ENCODE measurements at places on chromosomes 3 and 15.

- DNase-seq: no peak
Observed at GRCh38 chr15:72338617-72339321, 18.8 kb upstream of the CELF6 start.

DNA sequence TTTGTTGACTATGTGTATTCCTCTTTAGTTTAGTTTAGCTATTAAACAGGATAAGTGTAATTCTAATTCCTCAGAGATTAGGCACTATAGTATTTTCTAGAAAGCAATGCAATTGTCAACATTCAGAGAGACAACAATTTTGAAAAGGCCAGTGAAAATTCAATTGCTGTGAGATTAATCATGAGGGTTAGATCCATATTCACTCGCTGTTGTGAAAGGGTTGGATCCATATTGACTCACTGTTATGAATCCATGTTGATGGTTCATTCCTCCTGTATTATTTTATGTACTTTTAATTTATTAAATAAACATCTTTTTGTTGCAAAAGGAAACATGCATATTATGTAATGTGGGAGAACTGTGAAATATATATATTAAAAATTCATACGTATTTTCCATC, 641 bp downstream of the TRAT1 start:
- DNase-seq: no peak

DNA sequence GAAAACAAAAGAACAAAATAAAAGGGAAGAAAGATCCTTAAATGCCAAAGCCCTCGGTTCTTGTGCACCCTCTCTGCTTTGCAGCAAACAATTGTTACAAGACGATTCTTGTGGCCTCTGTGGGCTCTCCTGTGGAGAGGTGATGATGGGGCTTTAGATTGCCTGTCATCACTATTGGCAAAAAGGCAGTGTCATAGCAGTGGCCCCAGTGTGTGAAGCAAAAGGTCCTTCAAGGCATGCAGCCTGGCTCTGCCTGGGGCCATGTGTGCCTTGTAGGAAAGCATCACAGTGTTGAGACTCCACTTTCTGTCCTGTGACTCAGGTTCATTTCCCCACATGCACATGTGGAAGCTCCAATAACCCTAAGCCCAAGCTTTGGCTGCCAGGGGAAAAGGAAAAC, 43.7 kb downstream of the POC1A start:
- DNase-seq: no peak

DNA sequence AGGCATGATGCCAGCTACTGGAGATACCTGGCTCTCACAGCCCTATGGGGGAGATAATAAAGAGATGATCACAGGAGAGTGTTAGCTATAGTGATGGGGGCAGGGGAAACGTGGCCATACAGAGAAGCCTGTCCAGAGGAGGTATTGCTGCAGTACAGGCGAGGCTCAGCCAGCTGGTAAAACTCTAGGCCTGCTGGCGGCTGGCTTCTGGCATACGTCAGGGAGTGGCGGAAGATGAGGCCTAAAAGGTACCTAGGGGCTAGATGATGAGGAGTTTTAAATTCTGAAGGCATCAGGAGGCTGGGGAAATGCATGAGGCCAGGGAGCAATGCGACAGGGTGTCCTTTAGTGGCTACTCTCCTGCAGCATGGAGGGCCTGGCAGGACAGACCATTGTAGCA, 110.7 kb downstream of the EEFSEC start:
- DNase-seq: no peak

DNA sequence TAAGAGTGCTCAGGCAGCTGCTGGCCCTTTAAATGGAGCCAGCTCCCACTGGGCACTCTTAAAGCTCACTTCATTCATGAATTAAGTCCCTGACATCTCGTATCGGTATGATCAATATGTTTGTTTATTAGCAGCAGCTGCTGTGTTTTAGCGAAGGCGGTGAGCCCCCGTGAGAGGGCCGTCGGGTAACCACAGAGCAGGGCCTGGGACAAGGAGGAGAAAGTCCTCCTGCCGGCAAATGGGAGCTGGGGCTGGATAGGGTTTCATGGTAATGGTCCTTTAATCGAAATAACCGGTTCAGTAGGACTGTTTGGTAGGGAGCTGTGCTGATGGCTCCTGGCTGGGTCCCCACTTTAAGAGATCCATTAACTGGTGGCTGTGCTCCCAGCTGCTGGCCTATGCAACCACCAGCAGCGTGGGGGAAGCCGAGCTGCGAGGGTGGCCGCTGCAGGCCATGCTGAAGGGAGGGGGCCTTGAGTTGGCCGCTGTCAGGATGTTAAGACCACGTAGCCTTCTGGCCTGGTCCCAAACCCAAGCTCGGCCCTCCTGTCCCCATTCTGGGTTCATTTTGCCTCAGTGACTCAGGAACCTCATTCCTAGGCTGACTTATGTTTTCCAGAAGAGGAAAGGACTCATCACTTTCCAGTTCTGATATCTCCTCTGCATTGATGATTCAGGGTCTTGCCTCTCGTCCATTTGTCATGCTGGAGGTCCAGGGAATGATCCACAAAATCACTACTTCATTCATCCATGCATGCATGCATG, 67.6 kb upstream of the NTRK3 start:
- no peak for DNase-seq

- DNase-seq: no peak
Observed at GRCh38 chr3:159126261-159127020, 324.6 kb downstream of the MFSD1 start.

DNA sequence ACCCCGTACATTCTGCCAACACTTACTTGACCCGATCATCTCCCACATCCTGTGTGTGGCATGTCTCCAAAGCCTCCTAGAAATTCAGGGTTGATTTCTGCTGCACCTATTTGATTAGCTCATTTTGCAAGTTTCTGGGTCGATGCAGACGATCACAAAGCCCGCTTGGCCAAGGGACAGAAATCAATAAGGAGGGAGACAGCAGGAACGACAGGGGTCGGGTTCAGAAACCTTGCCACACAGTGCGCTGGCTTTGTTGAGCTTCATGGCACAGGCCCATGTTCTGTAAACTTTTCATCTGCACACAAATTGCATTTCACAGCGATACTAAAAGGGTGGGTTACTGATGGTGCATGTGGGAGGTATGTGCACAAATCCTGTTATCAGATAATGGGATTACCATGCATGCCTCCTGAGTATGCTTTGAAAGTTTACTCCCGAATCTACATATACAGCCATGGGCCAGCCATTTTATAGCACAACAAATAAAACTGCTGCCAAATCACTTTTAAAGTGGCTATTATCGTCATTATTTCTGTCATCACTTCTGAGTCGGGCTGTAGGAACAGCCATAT, 95.9 kb upstream of the ATP11B start:
- DNase-seq: no peak

GRCh38 chr15:70281811-70282307, 184.1 kb upstream of the TLE3 start:
- DNase-seq: no peak

DNA sequence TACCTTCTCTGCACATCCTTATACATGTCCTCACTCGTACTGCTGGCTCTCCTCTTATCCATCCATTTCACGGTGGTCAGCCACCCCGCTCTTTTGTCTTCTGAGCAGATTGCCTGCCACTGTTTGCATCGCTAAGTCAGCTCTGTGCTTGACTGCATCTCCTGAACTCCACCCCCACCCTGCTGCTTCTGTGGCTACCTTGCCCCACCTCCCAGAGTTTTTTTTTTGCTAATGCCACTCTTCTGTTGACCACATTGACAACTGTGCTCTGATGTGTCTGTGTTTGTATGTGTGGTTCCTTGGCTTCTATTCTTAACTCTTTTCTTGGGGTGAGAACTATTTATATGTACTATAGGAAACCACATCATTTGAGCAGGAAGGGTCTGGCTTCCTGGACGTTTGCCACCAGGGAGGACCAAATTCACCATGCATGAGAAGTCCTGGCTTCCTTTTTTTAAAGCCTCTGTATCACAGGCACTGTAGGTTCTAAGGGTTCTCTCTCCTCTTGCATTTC, 12.8 kb upstream of the MTMR10 start:
- no peak for DNase-seq

- no peak for DNase-seq
Observed at GRCh38 chr3:174020156-174020555, 622.6 kb downstream of the NLGN1 start.

GRCh38 chr3:149180057-149180573, 41.5 kb downstream of the CP start:
- DNase-seq: peak; percentile 4

- no peak for DNase-seq
Observed at GRCh38 chr3:140898340-140899180, 43.1 kb upstream of the SLC25A36 start.

DNA sequence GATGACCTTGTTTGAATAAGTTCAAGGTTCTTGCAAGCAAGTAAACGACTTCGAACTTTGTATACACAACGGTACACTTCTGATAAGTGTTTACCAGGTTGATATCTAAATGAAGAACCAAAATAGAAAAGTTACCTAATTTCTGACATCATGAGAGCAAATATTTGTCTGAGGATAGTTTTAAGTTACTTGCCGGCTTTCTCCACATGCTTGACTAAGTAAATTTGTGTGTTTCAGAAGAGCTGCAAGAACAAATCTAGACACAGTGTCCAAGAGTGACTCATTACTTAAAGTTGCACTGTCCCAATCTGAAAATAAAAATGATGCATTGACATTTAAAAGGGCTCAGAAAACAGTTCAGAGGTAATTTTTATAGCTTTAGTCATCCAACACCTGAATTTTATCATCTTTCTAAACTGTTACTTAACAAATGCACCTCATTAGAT, 115.1 kb downstream of the HERC1 start:
- DNase-seq: no peak

DNA sequence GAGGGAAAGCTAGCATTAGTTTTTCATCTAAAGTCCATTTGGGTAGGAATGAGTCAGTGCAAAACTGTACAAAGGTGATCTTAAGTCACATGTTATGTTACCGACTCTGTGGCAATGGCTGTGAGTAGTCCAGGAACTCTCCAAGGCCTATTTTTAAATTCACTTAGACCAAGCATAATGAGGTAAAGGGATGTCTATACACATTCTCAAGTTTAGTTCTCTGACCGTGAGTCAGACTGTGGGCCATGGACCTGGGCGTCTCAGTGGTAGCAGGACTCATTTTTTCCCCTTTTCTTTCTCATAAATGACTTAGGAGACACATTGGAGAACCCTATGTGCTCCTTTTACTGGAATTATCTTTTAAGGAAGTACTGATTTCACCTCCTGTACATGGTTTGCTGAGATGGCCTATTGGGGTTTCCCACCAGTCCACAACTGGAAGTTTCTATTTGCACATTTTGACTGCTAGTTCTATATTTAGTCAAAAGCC, 488.7 kb upstream of the TPRG1 start:
- DNase-seq: no peak

- DNase-seq: no peak
Observed at GRCh38 chr15:67147396-67147949, 82.1 kb downstream of the SMAD3 start.

DNA sequence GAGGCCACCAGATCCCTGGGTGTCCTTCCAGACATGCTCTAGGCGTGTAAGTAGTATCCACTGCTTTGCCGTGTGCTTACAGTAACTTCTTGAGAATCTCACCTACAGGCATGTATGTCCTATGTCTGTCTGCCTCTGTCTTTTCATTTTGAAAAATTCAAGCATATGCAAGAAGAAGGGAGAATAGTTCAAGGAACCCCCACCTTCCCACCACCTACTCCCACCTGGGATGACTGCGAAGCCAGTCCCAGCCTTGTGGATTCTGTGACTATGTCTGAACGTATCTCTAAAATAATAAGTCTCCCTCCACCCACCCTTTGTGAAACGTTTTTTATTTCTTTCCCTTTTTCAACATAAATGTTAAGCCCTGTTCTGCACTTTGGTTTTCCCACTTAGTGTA, 15.0 kb downstream of the CHST13 start:
- DNase-seq: no peak

- no peak for DNase-seq
Observed at GRCh38 chr3:194132465-194133286, 3.3 kb upstream of the HES1 start.

GRCh38 chr3:43175541-43175940, 69.7 kb upstream of the POMGNT2 start:
- no peak for DNase-seq

DNA sequence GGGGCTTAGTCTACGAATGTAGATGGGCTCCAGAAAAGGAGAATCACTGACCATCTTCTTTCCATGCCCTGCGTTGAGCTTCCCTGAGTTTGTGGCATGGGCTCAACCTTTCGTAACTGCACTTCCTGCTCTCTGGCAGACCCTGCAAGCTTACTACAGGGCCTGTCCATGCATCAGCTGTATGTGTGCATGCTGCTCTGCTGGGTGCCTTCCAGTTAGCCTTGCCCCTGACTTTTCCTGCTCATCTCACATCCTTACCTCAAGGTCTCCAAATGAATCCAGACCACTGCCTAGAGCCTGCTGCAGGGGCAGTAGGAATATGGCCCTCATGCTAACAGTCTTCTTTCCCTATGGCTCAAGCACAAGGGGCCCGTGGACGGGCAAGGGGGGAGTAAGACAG, 2.0 kb upstream of the TF start:
- DNase-seq: no peak

GRCh38 chr3:83426300-83426699, 1532.5 kb upstream of the CADM2 start:
- DNase-seq: no peak

DNA sequence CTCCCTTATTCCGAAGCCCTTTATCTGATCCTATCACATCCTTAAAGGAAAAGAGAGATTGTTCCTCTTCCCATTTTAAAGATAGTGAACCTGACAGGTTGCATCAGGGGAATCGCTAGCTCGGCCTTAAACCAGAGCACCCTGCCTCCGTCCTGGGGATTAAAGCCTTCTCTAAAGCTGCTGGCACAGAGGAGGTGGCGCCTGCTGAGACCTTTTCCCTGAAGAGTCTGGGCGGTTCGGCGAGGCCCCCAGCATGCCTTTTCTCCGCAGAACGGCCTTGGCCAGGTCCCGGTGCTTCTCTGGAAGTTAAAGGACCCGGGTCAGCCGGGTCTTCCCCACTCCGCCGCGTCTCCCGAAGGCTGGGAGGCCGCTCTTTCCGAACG, 593 bp downstream of the FAM219B start:
- DNase-seq: peak; percentile 35

DNA sequence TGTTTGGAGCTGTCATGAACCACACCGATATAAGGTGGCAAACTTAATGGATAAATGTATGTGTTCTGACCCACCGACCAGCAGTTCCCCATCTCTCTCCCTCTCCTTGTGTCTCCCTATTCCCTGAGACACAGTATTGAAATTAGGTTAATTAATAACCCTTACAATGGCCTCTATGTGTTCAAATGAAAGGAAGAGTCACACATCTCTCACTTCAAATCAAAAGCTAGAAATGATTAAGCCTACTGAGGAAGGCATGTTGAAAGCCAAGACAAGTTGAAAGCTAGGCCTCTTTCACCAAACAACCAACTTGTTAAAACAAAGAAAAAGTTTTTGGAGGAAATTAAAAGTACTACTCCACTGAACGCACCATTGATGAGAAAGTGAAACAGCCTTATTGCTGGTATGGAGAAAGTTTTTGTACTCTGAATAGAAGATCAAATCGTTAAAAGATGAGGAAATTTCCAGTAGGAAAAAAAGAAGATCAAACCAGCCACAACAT, 15.0 kb downstream of the ATR start:
- no peak for DNase-seq

DNA sequence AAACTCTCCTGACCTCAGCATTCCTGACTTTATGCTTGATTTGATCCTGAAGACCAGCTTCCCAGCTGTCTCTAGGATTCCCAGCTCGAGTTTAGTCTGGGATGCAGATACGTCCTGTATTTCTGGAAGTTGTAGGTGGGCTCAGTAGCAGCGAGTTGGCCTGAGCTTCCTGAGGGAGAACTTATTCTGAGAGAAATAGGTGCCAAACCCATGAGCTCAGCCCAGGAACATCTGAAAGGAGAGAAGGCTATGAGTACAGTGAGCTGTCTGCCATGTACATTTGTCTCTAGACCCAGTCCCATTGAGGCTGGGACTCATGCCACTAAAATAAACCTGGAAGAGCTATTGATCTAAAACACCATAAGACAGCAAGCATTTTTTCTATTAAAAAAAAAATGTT, 36.6 kb upstream of the SLC9A9 start:
- no peak for DNase-seq

All from frontal cortex (tissue), 4 donors.